ENCODE measurements at places on chromosomes 6 and 20.

DNA sequence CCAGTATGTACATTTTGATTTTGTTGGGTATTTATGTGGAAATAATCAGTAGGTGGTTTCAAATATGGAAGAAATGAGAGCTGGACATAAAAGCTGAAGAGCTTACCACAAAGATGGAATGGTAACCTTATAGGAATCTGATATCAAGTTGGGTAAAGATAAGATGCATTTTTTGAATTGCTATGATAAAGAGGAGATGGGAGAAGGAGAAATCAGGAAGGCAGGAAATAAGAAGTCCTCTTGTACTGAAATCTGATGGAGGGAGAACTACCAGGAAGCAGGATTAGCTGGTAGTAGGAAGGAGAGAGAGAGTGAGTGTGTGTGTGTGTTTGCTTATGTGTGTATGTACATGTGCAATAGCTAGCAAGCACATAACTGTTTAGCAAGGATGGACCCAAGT is 468.4 kb downstream of the PHF3 start:
- no peak for DNase-seq

DNA sequence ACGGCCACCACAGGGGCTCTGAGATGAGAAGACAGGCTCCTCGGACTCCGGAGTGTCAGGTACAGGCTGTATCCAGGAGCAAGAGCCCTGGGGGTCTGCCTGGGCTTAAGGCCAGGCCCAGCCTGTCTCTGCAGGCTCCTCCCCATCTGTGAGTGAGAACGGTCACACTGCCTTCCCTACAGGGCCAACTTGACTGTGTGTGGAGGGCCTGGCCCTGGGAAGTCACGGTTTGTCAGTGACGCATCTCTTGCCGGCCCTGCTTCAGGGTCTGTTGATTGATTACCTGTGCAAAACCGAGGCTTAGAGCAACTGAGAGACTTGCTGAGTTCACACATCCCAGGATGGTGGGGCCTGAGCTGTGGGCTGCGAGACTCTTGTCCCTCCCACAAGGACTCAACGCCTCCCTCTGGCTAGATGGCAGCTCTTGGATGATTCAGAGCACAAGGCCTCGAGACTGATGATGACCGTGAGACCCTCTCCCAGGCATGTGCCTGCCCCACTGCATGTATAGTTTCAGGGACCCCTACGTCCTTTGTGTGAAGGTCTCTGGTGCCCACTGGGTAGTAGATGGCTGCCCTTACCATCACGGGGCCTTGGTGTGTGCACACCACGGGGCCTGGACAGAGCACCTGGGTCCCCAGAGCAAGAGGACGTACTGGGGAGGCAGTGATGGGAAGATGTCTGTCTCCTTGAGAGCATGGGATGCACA is 5.9 kb downstream of the RBM38 start:
- DNase-seq = no peak

- DNase-seq = no peak
These were observed 805.7 kb downstream of the KIF16B start for GRCh38 chr20:15767586-15767985.

DNA sequence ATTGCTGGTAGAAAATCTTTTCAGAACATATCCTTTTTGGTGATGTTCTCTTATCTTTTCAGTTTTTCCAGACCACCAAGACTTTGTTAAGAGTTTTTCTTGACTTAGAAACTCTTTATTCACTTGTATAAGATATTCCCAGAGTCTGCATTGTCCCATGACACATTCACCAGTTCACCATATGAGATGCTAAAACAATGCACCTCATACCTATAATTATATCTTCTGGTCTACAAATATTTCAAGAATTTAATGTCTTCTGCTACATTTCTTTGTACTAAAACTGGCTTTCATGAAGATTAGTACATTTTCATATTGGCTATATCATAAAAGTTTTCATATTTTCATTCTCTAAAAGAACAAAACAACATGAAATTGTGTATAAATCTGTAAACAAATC is 111.3 kb downstream of the ADGRG6 start:
- DNase-seq = no peak

DNA sequence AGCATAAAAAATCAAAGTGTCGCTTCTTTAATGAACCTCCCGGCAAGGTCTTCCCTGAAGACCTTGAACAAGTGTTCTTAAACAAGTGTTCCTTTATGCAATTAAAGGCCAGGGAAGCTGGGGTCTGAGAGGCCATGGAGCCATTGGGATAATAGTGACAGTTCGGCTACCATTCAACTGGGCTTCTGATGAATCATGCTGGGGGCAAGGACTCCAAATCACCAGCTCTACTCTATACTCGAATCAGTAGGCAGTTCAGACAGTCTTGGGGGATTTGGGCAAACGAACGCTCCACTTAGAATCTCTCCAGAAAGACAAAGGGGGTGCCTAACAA is 34.7 kb upstream of the EZR start:
- DNase-seq = no peak

DNA sequence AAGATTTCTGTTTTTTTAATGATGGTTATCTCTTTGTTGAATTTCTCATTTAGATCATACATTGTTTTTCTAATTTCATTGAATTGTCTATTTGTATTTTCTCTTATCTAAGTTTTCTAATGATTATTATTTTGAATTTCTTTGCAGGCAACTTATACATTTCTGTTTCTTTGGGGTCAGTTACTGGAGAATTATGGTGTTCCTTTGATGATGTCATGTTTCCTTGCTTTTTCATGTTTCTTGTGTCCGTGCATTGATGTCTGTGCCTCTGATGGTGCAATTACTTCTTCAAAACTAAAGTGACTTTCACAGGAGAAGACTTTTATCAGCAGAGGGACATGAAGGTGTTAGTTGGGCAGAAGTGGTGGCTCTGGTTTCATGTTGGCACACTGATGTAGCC is 270.7 kb upstream of the MOCS1 start:
- DNase-seq = no peak

DNA sequence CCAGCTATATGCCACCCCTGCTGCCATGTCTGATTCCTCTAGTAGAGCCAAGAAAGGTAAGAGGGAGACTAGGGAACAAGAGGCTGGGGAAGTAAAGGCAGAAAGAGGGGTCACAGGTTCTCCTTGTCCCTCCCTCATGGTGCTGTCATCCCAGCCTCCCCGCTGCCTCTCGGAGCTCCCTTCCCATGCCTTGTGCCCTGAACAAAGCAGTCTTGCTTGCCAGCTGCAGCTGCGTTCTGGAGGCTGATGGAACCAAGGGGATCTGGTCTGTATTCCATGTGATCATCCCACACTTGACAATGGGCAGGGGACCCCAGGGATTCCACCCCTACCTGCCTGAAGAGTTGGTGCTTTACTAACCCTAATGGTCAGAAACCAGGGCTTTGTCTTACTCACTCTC is 61.4 kb downstream of the DAAM2 start:
- no peak for DNase-seq

DNA sequence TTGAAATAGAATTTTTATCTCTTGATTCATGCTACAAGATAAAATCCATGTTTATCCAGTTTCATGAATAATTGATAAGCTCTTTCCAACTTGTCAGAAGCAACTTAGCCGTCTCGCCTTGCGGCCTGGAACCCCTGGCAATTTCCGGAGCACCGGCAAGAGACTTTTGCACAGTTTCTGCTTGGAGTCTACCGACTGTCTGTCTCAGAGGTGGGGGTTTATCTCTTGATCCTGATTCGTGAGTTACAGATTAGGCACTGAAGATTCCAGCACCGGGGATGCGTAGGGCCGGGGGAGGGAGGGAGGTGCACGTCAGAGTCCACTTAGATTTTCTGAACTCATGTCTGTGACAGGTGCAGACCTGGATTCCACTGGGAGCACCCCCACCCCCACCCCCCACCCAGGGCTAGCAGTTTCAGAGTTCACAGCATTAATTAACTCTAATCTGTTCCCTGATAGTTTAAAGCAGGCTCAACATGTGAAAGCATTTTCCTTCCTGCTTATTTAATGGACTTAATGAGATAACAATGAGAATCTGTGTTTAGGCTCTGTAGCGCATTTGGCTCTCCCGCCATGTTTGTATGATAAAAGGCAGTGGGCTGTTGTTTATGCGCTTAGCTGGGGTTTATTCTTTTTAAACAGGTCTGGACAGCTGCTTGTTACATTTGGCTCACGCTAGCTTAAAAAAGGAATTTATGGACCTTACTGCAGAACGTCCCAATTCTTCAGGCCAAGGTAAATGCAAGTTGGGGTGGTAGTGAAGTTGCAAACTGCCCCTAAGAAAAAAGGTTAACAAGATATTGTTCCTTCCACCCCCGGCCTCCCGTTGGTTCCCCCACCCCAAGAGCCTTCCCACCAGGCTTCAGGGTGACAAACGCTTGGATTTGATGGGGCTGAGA is 8.1 kb upstream of the APCDD1L start:
- no peak for DNase-seq

- DNase-seq = no peak
These were observed 1579.3 kb downstream of the HACE1 start for GRCh38 chr6:103280417-103280816.

DNA sequence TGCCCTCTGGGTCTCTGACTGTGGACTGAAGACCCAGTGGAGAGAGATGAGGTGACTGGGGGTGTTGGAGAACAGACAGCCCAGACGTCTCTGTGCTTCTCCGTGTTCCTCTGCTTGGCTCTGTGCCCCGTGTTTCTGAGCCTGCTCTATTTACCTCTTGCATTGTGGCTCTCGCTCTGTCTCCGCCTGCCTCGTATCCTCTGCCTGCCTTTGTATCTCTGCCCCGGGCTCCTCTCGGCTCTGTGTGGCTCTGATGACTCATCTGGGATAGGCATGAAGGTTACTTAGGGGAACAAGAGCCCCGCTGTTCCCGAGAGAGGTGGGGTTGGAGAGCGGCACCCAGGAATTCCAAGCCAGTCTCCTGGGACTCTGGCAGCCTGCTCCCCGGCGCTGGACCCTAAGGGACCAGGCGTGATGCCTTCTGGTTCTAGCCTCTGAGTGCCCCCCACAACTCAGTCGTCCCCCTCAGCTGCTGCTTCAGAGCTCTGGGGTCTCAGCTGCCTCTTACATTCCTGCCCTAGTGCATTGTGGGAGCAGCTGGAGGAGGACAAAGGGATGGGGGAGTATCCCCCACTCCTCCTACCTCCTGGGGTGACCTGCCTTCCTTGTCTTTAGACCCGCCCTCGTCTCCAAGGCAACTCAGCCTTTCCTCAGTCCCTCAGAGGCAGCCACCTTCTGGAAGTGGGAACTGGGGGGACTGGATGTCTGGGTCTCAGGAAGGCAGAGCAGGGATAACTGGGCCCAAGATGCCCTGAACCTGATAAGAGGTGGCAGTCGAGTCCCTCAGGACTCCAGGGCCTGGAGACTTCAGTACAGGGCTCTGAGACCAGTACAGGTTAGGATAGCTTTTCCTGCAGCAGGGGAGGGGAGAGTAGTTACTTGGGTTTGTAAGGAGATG is 1.9 kb downstream of the DDR1 start:
- DNase-seq = no peak

DNA sequence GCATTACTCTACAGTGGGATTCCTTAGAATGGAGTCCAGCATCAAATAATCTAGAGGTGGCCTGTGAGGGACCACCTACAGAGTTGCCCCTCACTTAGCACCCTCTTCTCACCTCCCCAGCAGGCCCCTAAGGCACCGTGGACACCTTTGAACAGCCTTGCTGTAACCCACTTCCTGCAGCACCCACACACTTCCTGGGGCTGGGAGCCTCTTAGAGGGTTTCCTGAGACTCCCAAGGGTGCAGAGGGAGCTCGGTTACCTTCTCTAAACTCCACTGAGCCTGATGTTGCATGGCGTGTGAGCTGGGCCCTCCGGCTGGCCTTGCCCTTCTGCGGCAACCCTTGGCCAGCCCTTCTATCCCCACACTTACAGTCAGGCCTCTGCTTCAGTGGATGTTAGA is 7.3 kb upstream of the SIRPG start:
- peak; percentile 46 for DNase-seq

GRCh38 chr6:77626426-77626825 is 26.4 kb upstream of the MEI4 start:
- DNase-seq = no peak

- DNase-seq = no peak
These were observed 260.8 kb downstream of the ZFAND3 start for GRCh38 chr6:38080360-38080759.

- no peak for DNase-seq
These were observed 72.5 kb downstream of the TNFRSF21 start for GRCh38 chr6:47237196-47237595.

DNA sequence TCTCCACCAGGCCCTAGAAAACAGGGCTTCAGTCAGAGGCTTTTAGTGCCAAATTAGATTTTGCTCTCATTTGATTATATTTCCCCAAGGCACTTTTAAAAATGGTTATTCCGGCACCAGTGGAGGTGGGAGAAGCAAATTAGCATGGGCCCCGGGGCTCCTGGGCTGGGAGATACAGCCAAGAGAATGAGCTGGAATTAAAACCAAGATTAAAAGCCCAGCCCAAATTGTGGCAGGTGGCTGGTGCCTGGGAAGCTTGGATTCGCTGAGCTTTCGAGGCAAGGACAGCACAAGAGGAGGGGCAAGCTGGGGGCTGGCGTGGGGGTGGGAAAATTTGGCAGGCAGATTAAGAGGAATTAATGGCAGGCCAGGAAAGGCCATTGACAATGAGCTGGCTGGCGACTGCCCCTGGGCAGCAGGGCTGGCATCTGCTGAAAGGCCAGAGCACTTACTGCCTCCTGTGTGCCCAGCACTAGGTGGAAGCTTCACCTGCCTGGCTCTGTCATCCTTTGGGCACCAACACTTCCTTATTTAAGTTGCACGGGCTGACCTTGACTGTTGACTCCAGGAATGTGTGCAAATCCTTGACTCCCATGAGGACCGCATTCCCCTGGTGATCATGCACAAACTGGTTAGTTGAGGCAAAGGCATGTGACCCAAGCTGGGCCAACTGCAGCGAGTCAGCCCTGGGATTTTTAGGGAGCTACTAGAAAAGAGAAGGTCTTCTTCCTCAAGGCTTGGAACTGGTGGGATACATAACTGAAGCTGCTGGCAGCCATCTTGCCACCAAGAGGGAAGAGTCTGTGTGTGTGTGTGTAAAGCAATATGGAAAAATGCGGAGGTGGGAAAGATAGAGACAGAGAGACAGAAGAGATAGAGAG is 76.1 kb downstream of the SULF2 start:
- DNase-seq = no peak

GRCh38 chr6:83708970-83709747 is at the start of gene SNAP91:
Gene SNAP91, minus strand, starts transcription at chr6:83709101. Its CDS starts 1,174 bp downstream, at chr6:83707927.
- no peak for DNase-seq

DNA sequence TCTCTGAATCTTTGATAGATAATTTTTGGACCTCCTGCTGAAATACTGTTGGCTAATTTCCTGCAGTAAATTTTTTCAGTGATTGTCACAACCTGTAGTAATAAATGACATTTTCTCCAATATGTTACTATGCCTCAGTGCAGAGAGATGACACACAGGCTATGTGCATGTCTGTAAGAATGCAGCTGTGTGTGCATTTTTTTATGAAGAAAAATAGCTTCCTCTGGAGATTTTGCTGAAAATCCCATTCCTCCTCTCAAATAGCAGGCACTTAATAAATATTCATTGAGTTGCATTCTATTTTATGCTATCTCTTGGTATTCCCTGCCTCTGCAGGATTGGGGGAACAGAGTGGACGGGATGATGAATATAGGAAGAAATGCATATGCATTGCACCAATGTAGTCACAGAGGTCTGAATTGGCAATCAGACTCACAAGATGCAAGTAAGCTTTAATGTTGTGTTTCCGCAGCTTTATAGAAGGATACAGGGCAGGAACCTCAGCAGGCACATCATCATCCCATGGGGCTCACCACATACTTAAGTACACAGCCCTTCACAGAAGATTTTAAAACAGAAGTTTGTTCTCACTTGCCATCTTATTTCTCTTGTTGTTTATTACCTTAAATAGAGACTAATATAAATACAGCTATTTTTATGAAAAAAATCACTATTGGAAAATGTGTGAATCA is 474.7 kb downstream of the EPM2A start:
- no peak for DNase-seq

- no peak for DNase-seq
These were observed 46.1 kb downstream of the POU3F2 start for GRCh38 chr6:98880486-98880885.
